ENCODE measurements at places on chromosomes 5 and 9. TPM values are rescaled to one million over a fixed set of nuclear protein-coding genes. Genes with fewer than 3 reads are reported as not detected.

The OTP gene
- not detected for total RNA-seq

The ANKRD34B gene
- total RNA-seq, result not detected

The SUSD1 gene
- total RNA-seq, result 1.6 TPM

The ADAMTS2 gene
- total RNA-seq, result 3.1 TPM

The ARL10 gene
- 36.4 TPM for total RNA-seq

GRCh38 chr5:44827681-44828080 lies 18.9 kb downstream of the MRPS30 start:
- H3K27ac ChIP-seq, result no peak overlapping the region
- H3K27me3 ChIP-seq, result no peaks in the 10 kb centered on the region
- H3K4me1 ChIP-seq, result no peaks in the 10 kb centered on the region
- DNase-seq, result no peak
- H3K4me3 ChIP-seq, result no peak overlapping the region
- H3K36me3 ChIP-seq, result peaks cover 4% of the 10 kb centered on the region

DNA sequence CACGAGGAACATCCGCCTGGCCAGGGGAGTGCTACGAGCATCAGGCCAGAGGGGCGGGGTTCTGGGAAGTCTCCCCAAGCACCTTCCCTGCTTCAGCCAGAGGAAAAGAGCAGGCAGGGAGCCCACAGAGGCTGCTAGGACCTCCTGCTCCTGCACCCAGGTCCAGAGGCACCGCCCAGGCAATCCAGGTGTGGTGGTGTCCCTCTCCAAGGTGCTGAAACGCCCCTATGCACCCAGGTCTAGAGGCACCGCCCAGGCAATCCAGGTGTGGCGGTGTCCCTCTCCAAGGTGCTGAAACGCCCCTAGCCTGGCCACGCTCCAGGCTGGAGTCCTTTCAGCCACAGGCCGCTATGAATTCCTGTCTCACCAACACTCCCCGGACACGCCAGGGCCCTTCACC lies 10.7 kb upstream of the UBAC1 start:
- H3K27me3 ChIP-seq, result peaks cover 16% of the 10 kb centered on the region
- H3K4me3 ChIP-seq, result no peak overlapping the region
- H3K27ac ChIP-seq, result no peak overlapping the region
- no peaks in the 10 kb centered on the region for H3K36me3 ChIP-seq
- DNase-seq, result no peak

- H3K4me3 ChIP-seq, result no peak overlapping the region
- peaks cover 34% of the 10 kb centered on the region for H3K4me1 ChIP-seq
- DNase-seq, result no peak
- H3K27me3 ChIP-seq, result peaks cover 15% of the 10 kb centered on the region
Observed at GRCh38 chr9:98811051-98811650, 3.7 kb downstream of the GALNT12 start.
